ENCODE measurements at places on chromosomes 16 and 17.

- DNase-seq = no peak
Measured at GRCh38 chr17:76296186-76296585, 11.9 kb downstream of the QRICH2 start.

- no peak for DNase-seq
Measured at GRCh38 chr16:16018705-16019104, 69.3 kb downstream of the ABCC1 start.

DNA sequence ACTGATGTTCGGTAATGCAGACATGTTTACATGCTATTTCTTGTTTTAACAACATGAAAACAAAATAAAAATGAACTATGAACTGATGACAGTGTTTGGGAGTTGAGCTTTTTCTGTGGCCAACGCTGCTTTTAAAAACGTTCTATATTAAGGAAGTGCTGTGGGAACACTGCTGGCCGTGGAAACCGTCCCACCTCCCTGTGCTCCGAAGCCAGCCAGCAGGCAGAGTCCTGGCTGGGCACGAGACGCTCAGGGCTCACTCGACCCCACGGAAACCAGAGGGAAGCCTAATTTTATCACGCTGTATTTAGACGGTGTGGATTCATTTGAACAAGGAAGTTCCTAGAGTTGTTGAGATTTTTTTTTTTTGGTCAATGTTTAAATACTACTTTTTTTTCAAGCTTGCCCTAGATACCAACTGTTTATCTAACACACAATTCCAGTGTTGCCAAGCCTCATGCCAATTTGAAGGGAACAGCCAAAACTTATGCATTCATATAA, 25.8 kb downstream of the ADCY9 start:
- DNase-seq = no peak

DNA sequence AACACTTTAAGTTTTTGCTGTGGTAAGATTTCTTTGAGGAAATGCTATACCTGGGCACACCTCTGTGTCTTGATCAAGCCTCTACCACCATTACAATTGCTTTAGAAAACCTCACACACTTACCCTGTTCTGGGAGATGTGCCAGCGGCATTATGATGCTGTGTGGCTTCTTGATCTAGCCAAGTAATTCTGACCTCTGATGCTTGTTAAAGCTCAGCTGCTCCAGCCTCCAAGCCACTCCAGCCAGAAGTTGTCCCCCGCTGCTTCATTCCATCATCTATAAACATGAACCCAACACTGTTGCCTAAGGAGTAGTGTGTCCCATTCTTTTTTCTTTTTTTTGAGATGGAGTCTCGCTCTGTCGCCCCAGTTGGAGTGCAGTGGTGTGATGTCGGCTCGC, 60.1 kb downstream of the CYLD start:
- no peak for DNase-seq

DNA sequence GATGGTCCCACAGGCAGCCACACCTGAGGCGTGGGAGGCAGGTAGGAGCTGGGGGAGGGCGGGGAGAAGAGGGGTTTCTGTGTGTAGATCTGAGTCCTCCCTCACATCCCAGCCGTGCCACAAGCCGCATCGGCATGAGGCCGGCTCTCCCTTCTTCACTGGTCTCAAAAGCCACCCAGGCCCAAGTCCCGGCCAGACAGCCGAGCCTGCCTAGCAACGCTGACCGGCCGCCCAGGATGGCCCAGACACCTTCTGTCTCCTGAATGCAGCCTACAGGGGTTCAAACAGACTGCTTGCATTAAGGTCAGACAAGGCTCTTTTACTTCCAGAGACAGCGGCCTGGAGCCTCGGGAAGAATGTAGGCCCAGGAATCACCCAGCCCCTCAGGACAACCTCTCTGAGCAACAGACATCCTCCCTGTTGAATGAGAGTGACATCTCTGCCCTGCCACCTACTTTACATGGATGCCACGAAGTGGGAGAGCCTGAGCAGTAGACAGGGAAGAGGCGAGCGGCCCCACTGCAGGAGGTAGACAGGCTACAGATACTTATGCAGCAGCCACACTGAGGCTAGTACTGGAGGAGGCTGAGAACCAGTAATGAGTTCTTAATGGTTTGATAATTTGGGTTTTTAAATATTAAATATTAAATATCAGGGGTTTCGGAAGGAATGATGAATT, 69.6 kb downstream of the N4BP1 start:
- DNase-seq = no peak

DNA sequence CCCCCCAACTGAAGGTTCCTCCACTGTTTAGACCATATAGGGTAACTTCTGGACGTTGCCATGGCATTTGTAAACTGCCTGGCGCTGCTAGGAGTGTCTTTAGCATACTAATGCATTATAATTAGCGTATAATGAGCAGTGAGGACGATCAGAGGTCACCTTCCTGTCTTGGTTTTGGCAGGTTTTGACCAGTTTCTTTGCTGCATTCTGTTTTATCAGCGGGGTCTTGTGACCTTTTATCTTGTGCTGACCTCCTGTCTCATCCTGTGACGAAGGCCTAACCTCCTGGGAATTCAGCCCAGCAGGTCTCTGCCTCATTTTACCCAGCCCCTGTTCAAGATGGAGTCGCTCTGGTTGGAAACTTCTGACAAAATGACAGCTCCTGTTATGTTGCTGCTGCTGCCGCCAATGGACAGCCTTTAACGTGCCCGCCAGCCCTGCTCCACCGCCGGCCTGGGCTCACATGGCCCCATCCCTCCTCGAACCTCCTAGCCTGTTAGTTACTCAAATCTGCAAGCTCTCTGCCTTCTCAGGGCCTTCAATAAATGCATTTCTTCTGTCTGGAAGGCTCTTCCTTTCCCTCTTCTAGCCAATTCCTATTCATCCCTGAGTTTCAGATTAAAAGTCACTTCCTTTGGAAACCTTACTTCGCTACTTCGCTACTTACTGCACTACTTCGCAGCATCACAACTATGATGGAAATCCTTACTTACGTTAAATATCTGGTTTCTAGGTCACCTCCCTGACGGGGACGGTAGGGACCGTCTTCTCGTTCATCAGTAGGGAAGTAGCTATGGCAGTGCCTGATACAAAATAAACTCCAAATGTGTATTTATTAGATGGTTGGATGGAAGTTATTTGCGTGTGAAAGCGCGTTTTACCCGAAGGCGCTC, 640 bp upstream of the NAGLU start:
- DNase-seq = no peak

DNA sequence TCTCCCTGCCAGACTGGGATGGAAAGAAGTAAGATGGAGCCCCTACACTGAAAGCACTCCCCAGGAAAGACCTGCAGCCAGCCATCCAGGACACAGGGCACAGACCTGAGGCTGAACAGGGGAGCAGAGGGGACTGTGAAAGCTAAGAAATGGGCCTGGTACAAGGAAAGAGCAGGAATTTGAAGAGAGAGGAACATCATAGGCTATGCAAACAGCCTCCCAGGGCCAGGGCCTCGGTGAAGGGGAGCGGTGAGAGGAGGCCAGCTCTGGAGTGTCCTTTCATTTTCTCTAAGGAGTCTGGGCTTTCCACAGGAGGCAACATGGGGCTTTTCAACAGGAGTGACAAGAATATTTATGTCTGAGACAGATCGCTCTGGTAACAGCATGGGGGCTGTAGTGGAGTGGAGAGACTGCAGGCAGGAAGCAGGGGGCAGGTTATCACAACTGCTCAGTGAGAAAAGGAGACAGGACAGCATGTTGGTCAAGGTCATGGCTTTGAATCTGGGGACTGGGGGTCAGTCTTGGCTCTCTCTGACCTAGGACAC, 50.1 kb downstream of the TOM1L2 start:
- no peak for DNase-seq

GRCh38 chr16:84423416-84423837, 55.1 kb downstream of the ATP2C2 start:
- peak; percentile 64 for DNase-seq

GRCh38 chr16:83336603-83337002, 471.2 kb upstream of the HSBP1 start:
- no peak for DNase-seq

DNA sequence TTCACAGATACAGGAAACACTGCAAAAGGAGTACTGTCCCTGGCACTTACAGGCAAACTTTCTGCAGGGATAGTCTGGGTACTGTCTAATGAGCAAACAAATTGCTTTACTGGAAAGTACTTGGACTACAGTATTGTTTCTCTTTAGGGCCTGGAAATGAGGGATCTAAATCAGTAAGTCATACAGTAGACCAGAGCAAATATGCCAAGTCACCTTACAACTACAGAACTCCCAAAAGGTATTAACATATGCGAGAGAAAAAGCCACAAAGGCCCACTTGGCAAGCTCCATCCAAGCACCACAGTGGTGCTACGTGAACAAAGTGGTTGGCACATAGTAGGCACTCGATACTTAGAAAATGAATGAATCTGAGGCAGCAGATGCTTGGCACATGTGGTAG, 87.8 kb downstream of the ZZEF1 start:
- no peak for DNase-seq

DNA sequence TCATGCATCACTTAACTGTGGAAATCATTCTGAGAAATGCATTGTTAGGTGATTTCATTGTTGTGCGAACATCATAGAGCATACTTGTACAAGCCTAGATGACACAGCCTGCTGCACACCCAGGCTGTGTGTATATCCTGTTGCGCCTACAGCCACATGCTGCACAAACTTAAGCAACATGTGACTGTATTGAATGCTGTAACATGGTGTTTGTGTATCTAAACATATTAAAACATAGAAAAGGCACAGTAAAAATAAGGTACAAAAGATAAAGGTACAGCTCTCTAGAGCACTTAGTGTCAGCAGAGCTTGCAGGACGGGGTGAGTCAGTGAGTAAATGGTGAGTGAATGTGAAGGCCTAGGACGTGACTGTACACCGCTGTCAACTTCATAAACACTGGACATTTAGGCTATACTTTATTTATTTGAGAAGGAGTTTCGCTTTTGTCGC, 11.9 kb downstream of the FOXK2 start:
- peak; percentile 75 for DNase-seq

- DNase-seq = peak; percentile 67
Measured at GRCh38 chr17:18257268-18257981, 1.1 kb downstream of the FLII start.
